Kasumi-1 (cell line): ENCODE measurements at places on chromosomes 12 and 14.

- no peak for DNase-seq
Measured at GRCh38 chr14:22646570-22647254, 2.6 kb upstream of the OR6J1 start.

DNA sequence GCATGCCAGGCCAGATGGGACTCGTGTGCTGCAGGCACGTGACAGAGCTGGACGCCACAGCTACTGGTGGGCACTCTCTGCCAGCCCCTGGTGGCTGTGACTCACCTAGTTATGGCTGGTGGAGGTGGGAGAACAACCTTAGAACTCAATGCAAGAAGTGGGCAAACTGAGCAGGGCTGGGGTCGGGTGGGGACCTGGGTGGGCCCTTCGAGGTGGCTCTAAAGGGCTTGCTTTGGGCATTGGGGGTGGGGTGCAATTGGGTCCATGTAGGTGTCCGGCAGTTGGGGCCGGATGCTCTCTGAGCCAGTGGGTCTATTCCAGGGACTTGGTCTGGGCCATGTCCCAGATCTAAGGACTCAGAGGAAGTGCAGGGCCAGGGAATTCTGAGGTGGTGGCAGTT, 5.1 kb upstream of the SERPINA12 start:
- DNase-seq: no peak

- no peak for DNase-seq
Measured at GRCh38 chr14:105437723-105438500, 18.3 kb downstream of the MTA1 start.

DNA sequence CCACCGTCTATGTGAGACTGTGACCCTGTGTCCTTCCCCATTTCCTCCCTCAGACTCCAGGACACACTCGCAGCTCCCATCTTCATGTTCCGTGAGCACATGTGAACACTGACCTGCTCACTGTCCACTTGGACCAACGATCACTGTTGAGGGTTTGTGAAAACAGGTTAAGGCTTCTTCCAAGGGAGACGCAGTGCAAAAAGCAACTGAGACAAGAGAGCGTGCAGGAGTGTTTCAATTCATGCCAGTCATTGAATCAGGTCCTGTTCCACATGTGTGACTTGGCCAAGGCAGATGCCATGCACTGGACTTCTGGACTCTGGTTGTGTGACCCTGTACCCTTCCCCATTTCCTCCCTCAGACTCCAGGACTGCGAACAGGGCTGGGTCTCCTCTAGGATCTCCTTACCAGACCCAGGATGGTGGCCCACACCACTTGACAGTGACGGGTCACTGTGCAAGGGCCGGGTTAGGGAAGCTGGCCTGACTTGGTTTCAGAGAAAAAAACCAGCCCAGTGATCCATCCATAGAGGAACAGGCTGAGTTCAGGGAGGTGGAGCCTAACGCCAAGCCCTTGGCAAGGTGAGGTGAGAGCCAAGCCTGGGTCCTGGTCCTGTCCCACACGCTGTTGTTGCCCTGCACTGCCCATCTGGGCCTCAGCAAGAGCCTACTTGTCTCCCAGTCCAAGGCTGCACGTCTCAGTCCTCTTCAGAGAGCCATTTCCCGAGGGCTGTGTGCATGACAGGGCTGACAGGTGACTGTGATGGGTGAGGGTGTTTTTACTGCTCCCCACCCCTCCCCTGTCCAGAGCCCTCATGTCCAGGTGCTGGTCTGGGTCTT, 5.7 kb upstream of the KRT5 start:
- DNase-seq: no peak

- no peak for DNase-seq
Measured at GRCh38 chr12:22738945-22739344, 114.0 kb downstream of the ETNK1 start.

DNA sequence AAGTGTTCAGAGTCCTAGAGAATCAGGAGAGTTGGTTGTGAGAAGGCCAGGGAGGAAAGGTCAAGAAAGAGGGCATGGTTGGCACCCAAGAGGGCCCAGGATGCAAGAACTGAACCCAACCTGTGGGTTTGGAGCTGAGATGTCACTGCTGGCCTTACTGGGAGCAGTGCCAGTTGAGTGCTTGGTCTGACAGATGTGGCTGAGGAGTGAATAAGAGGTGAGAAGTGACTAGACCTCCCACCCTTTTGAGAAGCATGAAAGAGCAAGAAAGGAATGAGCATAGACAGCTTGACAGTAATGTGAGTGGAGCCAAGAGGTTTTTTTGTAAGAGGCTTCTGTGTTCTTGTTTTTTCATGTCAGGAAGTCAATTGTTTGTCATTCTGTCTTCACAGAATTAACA, 95.3 kb downstream of the FGD4 start:
- DNase-seq: no peak

- DNase-seq: no peak
Measured at GRCh38 chr12:68944296-68945076, 11.5 kb upstream of the CPM start.

DNA sequence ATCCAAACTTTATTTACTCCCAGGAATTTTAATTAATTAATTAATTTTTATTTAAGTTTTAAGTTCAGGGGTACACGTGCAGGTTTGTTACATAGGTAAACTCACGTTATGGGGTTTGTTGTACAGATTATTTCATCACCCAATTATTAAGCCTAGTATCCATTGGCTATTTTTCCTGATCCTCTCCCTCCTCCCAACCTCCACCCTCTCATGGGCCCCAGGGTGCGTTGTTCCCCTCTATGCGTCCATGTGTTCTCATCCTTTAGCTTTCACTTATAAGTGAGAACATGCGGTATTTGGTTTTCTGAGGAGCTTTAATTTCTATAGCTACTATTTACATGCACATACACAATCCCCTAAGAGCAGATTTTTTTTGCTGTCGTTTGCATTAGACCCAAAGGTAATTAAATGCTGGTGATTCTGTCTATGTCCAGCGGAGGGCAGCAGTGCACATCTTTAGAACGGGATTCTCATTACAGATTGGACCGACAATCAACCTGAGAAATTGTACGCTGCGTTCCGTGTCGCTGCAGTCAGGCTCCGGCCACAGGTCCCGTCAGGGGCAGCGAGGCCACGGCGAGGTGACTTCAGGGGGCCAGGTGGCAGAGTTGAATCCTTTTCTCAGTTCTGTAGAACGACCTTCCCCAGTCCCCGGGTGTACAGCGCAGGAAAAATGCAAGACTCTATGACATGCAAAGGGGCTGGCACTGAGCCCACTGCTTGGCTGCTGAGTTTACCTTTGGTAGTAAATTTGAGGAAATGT, 11.6 kb downstream of the TMEM30B start:
- DNase-seq: peak; percentile 87

GRCh38 chr14:99081880-99082279, 190.1 kb downstream of the BCL11B start:
- DNase-seq: no peak

DNA sequence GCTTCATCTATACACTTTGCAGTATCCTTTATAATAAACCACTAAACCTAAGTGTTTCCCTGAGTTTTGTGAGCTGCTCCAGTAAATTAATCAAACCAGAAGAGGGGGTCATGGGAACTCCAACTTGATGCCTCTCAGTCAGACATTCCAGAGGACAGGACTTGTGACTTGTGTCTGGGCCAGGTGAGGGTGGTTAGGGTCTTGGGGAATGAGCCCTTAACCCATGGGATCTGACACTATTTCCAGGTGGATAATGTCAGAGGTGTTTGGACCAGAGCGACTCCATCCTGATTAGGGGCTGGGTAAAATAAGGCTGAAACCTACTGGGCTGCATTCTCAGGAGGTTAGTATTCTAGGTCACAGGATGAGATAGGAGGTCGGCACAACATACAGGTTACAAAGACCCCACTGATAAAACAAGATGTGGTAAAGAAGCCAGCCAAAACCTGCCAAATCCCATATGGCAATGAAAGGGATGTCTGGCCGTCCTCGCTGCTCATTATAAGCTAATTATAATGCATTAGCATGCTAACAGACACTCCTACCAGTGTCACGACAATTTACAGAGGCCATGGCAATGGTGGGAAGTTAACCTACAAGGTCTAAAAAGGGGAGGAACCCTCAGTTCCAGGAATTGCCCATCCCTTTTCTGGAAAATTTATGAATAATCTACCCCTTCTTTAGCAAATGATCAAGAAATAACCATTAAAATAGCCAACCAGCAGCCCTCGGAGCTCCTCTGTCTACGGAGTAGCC, 58.7 kb downstream of the BCAT1 start:
- DNase-seq: no peak

- no peak for DNase-seq
Measured at GRCh38 chr12:82898441-82898840, 211.7 kb downstream of the TMTC2 start.

DNA sequence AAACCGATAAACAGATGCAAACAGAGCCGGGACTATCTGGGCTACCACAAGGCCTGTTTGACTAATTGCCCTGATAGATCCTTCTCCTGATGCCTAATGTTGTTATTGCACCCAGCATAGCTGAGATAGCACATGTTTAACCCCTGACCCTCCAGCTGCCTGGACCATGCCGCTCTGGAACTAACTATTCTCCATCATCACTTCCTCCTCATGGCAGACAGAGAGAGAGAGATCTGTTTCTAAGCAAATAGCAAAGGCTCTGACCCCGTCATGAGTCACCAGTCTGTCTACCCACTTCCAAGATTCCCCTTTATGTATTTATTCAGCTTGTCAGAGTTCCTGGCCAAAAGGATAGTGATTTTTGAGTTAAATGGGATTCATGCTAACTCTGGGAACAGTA, 58.2 kb upstream of the FLRT2 start:
- DNase-seq: no peak

DNA sequence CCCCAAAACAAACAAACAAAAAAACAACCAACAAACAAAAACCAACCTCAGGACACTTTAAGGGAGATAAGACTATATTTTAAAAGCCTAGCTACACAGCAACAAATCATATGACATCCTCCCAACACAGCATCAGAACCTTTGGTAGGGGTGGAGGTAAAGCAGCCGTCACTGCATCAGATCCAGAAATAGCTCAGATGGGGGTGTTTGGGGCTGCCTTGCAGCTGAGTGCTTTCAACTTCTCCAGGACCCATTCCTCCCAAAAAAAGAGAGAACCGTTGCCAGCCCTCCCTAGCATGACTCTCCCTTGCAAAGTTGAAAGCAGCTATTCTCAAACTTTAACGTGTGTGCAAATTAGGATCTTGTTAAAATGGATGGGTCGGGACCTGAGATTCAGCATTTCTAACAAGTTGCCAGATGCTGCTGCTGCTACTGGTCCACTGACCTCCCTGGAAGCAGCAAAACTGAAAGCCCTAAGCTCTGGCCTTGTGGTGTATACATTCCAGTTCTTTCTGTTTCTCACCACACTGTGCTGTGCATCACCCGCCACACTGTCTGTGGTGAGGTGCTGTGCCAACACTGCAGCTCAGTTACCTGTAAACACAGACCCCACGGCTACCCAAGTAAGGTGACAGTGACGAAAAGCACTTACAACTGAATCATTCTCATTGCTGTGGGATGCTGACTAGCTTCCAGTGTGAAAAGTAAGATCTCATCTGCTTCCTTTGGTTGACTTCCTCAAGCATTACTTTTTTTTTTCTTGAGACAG, 54.0 kb downstream of the SLC38A1 start:
- peak; percentile 28 for DNase-seq

DNA sequence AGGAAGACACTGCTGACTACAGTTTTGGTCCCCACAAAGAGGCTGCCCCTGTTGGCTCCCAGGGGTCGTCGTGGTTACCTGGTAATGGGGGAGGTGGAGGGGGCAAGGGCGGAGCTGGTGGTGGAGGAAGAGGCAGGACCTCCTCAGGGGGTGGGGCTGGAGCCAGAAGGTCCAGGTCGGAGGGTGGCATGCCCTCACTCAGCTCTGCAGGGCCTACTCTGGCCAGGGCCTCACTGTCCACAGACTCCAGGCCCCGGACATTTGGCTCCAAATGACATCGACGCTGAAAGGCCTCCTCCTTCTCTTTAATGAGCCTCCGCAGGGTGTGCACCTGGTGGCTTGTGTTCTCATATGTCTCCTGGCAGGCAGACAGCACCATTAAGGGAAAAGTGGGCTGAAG, 28.5 kb downstream of the PRPF40B start:
- DNase-seq: no peak

GRCh38 chr14:20180486-20180885, 10.2 kb upstream of the OR11G2 start:
- no peak for DNase-seq

DNA sequence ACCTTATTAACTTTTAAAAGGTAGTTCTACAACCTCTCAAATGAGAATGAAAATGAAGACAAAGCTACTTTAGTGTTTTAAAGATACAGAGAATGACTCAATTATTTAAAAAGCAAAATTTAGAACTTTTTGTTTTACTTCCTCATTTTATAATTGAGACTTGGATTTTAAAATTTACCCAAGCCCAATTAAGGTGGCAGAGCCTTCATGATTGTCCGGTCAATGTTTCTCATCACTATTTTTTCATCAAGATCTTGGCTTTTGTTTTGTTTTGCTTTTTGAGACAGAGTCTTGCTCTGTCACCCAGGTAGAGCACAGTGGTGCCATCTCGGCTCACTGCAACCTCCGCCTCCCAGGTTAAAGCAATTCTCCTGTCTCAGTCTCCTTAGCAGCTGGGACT, 32.7 kb downstream of the PPP4R3A start:
- DNase-seq: no peak

GRCh38 chr14:93023039-93023438, 92.7 kb downstream of the ITPK1 start:
- peak; percentile 5 for DNase-seq

DNA sequence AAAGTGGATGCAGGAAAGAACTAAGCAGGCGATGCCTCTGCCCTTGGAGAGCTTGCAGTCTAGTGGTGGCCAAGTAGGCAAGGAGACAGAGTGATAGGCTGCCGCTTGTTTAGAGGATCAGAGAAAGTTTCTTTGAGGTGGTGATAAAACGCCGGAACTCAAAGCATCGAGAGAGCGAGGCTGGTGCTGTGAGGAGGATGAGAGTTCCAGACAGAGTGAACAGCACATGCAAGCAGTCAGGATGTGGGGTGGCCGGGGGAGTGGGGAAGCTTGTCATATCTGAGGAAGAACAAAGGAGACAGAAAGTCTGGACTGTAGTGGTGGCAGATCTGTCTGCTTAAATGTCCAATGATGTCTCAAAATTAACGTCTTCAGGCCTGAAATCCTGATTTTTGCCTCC, 319.7 kb downstream of the SNAPC1 start:
- no peak for DNase-seq

DNA sequence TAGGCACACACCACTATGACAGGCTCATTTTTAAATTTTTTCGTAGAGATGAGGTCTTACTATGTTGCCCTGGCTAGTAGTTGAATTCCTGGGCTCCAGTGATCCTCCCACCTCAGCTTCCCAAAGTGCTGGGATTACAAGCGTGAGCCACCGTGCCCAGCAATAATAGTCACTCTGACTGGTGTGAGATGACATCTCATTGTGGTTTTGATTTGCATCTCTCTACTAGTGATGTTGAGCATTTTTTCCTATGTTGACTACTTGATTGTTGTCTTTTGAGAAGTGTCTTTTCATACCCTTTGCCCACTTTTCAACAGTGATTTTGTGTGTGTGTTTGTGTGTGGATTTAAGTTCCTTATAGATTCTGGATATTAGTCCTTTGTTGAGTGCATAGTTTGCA, 26.3 kb downstream of the ATP2A2 start:
- no peak for DNase-seq

DNA sequence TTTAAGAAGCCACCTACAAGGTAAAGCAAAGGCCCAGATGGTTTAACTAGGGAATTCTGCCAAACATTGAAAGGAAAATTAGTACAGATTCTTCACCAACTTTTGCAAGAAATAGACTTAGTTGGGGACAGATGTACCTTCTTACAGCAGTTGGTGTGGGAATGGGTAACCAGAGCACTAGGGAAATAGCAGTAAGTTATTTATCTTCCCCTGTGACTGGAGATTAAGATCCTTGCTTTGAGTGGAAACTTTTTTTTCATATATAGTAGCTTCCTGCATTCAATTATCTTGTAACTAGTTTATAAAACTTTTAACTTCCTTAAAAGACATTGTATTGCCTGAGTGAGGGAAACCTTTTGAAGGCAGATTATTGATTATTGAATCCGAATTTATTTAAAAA, 44.2 kb downstream of the ARID2 start:
- DNase-seq: no peak
